NCI-H526 treated with DMSO at 0.1 percent for 48 hours (cell line): ENCODE measurements at places on chromosomes 4 and X.

DNA sequence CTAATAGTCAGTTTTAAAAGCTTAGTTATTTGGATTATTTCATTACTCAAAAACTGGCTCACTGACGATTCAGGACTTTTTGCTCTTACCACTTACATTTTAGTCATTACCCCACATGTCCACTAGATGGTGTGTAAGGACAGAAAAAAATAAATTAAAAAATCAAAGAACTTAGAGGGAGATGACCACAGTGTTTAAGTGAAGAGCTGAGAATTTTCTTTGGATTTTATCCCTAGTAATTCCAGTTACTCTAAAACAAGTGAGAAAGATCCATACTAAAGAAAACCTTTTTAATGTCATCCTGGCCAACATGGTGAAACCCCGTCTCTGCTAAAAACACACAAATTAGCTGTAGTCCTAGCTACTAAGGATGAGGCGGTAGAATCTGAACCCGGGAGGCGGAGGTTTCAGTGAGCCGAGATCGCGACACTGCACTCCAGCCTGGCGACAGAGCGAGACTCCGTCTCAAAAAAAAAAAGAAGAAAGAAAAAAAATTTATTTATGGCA is 26.4 kb upstream of the TMPRSS11B start:
- DNase-seq: peak; percentile 20

DNA sequence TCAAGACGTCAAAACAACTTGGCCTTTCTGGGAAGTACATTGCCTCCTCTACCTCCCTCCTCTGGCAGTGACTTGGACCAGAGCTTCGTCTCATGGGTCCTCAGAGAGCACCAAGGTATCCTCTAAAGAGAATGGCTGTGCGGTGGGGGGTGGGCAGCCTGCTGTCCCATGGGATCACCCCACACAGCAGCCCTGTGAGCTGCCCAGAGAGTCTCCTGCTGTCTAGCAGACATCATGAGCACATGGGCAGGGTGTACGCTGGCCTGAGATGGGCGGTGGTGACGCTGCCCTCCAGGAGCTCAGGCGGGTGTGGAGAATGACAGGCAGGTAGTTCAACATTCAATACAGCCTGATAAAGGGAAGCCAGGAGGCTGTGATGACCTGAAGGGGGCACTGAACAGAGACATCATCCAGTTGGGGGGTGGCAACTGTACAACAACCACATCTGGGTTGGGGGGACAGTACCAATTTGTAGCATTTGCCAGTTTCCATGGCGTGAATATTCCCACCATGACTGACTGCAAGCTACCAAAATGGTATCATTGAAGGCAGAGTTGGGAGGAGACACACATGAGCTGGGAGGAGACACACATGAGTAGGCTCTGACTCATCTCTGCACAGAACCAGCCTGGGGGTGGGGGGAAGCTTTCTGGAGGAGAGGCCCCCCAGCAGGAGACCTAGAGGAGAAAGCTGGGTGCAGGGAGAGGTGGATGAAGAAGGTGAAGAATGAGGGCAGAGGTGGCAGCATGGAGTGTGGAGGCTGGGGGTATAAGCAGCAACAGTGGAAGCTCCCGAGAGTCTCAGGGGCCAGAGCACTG is 35.9 kb downstream of the C4orf50 start:
- DNase-seq: no peak

GRCh38 chrX:10518073-10518472 is 102.3 kb downstream of the MID1 start:
- no peak for DNase-seq

DNA sequence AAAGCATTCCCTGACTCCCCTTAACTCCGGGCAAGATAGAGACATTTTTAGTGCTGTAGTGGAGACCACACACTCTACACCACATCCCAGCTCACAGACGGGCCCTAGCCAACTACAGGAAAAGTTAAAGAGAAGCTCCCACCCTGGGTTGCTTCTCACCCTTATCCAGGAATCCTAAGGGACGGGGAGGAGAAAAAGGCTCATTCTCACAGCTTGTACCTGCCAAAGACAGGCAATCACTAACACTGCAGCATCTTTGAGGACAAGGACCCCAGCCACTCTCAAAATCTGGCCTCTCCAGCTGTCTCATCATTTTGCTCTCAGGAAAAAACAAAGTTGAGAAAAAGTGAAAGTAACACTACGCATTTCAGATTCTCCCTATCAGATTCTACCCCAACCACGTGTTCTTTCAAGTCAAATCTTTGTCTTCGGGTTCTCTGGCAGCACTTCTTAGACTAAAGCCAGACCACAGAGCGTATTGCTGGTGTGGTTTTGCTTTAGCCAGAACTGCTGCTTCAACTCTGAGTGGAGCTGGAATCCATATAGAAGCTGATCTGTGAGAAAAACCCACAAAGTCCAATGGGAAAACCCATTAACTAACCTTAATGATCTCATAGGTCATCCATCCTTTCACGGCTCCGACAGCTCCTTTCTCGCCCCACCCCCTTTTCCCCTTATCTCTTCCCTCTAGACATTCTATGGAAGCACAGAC is 605.9 kb upstream of the DIPK2B start:
- no peak for DNase-seq

- DNase-seq: no peak
Measured at GRCh38 chr4:24322995-24323394, 261.4 kb downstream of the DHX15 start.

DNA sequence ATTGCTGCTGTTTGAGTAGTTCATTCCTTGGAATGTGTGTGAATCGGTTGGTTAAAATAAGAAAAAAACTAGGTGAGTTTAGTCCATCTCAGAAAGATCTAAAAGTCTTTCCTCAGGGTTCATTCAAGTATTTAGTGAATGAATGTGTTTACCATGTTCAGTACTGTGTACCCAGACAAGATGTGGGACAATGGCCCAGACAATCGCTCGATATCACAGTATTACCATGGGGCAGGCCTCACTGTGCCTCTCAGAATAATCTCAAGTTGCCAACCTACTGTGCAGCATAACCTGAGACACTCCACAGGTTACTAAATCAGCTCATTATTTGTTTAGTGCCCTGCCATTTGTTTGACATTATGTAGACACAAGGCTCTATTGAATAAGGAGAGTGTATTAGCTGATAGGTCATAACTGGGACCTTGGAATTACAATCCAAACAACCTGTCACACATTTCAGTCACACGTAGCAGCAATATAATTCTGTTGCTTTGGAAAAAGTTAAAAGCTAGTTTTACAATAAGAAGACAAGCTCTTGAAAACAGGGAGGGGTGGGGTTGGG is 24.9 kb upstream of the AMOT start:
- no peak for DNase-seq

DNA sequence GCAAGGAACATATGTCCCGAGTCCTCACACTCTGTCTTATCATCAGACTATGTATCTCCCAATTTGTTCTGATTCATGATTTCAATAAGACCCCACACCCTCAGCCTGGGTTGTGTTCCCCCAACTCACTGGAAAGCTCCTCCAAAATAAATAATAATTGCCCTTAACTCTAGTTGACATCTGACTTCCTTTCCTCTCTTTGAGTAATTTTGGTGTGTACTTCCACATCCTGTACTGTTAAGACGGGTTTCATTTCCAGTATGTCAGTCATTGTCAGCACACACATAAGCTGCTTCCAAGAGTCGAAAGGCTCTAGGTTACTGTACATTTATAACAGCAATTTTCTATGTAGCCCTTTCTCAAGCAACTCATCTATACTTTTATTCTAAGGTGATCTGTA is 52.2 kb upstream of the C1QTNF7 start:
- no peak for DNase-seq

DNA sequence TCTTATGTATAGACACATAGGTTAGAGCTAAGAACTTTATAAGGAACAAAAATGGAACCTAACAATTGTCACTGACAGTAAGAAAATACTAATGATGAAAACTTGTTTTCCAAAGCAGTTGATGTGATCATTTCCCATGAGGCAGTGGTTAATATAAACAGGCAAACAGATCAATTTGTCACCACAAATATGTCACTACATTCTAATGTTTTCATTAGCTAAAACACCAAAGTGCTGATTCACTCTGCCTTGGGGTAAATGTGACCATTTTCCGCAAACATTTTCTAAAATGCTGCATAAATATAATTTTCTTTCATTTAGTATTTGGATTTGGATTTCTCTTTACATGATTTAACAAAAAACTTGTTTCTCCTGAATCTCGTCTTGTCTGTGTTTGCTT is 408.9 kb upstream of the CTSO start:
- DNase-seq: no peak

GRCh38 chr4:22962295-22962694 is 269.6 kb downstream of the GBA3 start:
- no peak for DNase-seq

GRCh38 chr4:36568575-36568974 is 287.2 kb downstream of the DTHD1 start:
- no peak for DNase-seq

DNA sequence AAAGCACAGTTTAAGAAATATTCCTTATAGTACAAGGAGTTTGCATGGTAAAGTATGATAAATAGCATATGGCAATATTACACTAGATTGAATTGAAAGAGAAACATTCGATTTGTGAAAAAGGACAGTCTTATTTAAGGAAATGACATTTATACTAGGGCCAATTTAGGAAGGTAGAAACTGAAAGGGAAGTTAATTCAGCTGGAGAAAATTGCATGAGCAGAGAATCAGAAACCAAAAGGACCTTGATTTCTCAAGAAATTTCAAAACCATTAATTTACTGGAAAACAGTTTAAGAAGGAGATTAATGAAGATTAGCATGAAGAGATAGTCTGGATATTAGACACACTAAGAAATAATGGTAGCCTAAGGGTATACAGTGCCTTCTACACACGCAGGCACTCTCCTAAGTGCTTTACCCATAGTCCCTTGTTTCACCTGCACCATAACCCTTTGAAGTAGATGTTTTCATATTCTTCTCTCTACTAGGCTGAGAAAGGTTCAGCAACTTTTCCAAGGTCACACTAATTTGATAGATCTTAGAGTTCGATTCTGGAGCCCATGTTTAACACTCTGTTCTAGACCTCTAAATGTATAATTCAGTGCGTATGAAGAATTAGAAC is 259.1 kb upstream of the SLIT2 start:
- DNase-seq: no peak

DNA sequence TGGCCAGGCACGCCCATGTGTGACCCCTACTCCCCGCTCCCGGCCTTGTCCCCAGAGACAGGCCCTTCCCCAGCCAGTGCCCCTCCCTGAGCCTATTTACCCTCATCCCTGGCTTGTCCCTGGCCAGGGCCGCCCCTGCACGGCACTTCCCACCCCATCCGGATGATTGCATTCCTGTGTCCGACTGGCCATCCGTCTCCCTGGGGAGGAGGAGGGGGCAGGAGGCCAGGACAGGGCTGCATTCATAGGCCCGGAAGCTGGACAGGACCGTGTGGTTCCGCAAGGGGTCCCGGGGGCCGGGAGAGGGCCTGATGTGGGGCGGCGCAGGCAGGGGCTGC is 22.8 kb downstream of the CTBP1 start:
- no peak for DNase-seq
